NCI-H1694 (cell line): ENCODE measurements at places on chromosomes 6 and 20.

DNA sequence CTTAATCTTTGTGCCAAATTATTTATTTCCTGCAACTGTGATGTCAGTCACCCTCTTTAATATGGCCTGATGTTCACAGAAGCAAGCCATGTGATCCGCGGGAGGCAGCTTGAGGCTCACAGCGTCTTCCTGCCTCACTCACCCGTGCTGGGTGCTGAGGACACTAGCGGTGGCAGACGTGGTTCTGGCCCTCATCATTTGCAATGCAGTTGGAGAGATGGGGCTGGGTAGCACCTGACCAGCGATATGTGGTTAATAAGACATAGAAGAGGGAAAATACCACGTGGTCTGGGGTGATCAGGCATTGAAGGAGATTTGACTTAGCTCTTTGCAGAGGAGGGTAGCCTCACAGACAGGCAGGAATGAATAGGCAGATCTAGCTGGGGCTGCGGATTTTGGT lies 264.7 kb downstream of the TMEM242 start:
- DNase-seq = no peak

DNA sequence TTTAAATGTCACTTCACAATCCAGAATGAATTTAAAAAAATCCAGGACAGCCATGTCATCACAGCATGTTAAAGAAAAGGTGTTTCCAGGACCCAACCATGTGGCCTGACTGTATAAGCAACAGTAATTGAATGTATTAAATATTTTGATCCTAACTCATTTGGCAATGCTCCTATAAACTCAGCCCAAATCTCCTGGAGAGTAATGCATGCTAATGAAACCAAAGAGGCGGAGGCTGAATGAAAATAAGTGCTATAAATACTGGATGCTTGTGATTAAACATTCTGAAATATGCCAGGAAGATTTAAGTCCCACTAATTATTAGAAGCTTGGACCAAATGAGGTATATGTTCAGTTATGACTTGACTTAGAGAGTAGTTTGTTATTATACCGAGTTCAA lies 486.8 kb downstream of the FRK start:
- DNase-seq = no peak

- DNase-seq = no peak
These were observed 75.9 kb upstream of the PTPN1 start for GRCh38 chr20:50434321-50434652.

- DNase-seq = no peak
These were observed 99.2 kb downstream of the MCHR2 start for GRCh38 chr6:99894815-99895214.

- no peak for DNase-seq
These were observed 19.1 kb downstream of the ZFP64 start for GRCh38 chr20:52172392-52173047.

DNA sequence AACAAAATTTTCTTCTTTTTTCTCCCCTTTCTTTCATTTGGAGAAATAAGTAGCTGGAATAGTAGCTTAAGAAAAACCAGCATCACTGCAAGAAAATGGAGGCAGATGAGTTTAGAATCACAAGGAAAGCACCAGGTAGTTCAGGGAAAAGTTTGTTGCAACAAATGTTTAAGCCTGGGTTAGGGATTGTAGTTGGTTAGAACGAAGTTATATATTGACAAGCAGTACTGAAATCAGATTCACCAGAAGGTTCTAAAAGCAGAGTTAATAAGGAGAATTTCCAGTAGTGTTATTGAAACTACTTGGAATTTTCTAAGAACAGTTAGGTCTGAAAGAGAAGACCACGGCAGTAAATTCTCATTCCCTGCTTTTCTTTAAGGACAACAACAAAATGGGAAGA lies 70.2 kb downstream of the BMP2 start:
- no peak for DNase-seq

- no peak for DNase-seq
These were observed 189.0 kb downstream of the UST start for GRCh38 chr6:148935705-148936435.

DNA sequence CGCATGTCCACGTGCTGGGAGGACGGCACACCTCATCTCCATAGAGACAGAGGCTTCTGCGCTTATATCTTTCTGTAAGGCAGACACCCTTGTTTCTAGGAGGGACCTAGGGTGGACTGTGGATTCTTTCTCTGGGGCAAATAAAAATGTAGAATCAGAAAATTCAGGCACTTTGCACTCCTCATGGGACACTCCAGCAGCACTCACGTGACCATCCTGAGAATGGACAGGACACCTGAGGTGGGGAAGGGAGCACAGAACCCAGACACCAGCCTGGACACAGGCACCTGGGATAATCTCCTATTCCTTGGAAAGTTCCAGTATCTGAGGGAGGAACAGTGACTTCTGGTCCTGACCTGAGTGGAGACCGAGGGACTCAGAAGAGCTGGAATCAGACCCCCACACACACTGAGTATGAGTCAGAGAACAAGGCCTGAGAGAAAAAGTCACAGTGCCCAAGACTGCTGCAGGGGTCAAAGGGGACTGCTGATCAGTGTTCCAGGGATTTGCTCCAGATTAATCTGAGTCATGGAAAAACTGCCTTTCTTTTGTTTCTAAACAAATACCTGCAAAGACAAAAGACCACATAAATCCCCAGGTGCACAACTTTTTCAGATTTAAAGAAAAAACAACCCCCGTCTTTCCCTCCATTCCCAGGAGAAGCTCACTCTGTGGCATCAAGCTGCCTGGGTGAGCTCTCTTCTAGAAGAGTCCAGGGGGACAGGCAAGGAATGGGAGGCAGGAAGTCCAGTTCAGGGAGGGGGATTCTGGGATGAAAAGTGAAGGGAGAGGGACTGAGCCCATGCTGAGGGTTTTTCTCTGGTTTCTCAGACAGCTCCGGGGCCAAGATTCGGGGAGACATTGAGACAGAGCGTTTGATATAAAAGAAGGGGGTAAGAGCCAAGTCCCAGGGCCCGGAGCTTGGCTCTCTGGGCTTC lies 35.6 kb upstream of the MICB start:
- DNase-seq = no peak

GRCh38 chr6:39829331-39829730 lies 37.2 kb downstream of the DAAM2 start:
- DNase-seq = no peak

DNA sequence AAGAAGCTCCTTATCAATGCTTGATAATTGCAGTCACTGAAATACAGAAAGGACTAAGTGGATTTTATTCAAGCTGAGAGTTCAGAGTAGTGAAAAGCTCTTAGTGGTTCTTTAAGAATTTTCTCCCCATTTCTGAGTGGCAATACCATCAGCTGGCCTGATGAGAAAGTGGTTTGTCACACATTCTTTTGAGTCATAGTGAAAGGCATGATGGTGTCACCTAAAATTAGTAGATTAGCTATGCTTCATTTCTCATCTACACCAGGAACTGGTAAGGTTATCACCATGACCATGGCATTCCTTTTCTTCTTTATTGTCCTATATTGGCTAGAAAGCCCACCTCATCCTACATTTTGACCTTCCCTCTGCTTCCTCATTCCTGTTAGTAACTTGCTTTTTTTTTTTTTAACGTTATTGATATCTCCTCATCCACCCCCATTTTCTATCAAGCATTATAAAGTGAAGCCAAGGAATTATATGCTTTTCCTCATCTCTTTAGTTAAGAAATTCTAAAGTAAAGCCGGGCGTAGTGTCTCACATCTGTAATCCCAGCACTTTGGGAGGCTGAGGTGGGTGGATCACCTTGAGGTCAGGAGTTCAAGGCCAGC lies 67.4 kb upstream of the LOC128125822 start:
- no peak for DNase-seq

DNA sequence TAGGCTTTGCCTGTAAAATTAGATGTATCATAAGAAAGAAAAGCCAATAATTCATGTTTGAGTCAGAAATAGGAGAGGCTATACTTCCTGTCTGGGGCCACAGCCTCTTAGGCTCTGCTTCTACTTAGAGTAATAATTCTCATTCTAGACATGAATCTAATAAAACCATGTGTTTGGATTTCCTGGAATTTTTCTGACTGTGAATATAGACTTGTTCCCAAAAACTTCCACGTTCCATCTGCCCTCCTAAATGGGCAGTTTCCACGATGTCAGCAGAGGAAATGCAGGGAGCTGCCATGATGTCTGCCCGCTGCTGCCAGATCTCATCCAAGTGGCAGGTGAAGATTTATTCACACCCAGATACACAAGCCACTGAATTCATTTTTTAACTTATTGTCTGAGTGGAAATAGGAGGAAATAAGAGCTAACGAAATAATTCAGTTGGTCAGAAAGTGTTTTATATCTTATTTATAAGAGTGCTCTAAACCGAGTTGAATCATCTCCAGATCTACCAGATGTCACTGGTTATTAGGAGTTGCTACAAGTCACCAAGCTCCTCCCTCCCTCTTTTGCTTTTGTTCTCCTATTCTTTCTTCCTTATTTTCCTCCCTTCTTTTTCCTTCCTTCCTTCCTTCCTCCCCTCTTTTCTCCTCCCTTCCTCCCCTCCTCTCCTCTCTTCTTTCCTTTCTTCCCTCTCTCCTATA lies 69.3 kb downstream of the ALDH8A1 start:
- no peak for DNase-seq

- no peak for DNase-seq
These were observed 164.9 kb downstream of the SCML4 start for GRCh38 chr6:107658920-107659865.

- DNase-seq = no peak
These were observed 803 bp upstream of the ADGRG6 start for GRCh38 chr6:142300758-142301650.

- no peak for DNase-seq
These were observed 1110.3 kb upstream of the MAP3K7 start for GRCh38 chr6:91697010-91697695.

DNA sequence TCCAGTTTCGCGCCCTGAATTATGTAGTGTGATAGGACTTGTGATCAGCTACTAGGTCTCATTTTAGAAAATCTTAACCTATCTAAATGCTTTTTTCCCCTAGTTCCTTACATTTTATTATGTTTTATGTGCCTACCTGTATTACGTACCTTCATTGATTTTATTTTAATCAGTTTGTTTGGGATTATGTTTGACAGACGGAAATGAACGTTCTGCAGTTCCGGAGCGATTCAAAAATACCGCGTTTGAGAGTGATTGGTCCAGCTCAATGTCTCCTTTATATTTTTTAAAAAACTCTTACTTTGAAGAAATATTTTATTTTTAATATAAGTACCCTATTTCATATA lies 114.3 kb upstream of the BTN3A2 start:
- DNase-seq = no peak

- no peak for DNase-seq
These were observed 154.3 kb downstream of the NFATC2 start for GRCh38 chr20:51388227-51388626.

- no peak for DNase-seq
These were observed 9.1 kb downstream of the BCL2L1 start for GRCh38 chr20:31713312-31714273.

GRCh38 chr20:58595167-58595566 lies 55.9 kb upstream of the STX16 start:
- no peak for DNase-seq

- no peak for DNase-seq
These were observed 831 bp downstream of the PMEPA1 start for GRCh38 chr20:57708694-57709673.

DNA sequence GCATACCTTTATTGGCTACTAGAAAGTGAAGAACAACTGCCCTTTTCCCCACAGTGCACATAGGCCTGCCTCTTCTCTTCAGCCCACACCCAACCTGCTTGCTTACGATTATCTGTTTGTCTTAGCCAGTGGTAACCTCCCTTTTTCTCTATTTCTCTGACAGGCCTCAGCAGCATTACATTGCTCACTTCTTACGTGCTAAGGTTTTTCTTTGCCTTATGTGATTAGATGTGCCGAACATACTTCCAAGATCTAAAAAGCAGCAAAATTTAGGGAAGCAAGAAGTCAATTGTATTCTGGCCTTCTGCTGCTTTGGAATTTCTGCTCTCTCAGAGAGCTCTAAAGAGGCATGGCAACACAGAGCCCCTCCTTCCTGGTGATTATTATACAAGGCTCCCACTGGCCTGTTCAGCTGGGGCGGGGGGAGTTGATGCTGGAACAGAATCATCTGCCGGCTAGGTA lies 7.0 kb downstream of the B4GALT5 start:
- DNase-seq = no peak
